HCT116 (cell line): ENCODE measurements at places on chromosomes 1 and 21.

DNA sequence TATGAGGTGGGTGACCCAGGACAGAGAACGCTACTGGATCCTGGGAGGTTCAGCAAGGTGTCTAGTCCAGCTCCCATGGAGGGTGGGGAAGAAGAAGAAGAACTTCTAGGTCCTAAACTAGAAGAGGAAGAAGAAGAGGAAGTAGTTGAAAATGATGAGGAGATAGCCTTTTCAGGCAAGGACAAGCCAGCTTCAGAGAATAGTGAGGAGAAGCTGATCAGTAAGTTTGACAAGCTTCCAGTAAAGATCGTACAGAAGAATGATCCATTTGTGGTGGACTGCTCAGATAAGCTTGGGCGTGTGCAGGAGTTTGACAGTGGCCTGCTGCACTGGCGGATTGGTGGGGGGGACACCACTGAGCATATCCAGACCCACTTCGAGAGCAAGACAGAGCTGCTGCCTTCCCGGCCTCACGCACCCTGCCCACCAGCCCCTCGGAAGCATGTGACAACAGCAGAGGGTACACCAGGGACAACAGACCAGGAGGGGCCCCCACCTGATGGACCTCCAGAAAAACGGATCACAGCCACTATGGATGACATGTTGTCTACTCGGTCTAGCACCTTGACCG is 8.6 kb upstream of the PIGV start:
- H3K4me3 ChIP-seq: no peak overlapping the region
- DNase-seq: no peak
- H3K4me1 ChIP-seq: peaks cover 25% of the 10 kb centered on the region
- no peak overlapping the region for H3K27ac ChIP-seq
- H3K36me3 ChIP-seq: peaks cover 47% of the 10 kb centered on the region

DNA sequence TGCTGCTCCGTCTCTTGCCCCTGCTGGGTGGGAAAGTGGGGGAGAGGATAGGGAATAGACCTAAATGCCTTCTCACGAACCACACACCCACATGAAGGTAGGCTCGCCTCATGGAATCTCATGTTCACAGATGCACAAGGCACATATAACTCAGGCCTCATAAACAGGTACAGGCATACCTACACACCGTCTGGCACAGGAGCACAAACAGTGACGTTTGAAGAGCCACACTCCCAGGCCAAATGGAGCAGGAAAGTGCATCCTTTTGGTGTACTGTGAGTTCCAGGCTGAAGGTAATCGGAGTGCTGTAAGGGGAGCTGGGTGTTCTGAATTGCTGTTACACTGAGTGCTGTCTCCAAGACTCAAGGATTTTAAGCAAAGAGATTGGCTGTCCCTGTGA is 13.1 kb downstream of the UTP11 start:
- no peak overlapping the region for H3K27ac ChIP-seq
- H3K4me1 ChIP-seq: peaks cover 4% of the 10 kb centered on the region; the same call in 1 of the 2 replicates
- H3K36me3 ChIP-seq: peaks cover 39% of the 10 kb centered on the region
- no peak overlapping the region for H3K4me3 ChIP-seq
- no peaks in the 10 kb centered on the region for H3K27me3 ChIP-seq

DNA sequence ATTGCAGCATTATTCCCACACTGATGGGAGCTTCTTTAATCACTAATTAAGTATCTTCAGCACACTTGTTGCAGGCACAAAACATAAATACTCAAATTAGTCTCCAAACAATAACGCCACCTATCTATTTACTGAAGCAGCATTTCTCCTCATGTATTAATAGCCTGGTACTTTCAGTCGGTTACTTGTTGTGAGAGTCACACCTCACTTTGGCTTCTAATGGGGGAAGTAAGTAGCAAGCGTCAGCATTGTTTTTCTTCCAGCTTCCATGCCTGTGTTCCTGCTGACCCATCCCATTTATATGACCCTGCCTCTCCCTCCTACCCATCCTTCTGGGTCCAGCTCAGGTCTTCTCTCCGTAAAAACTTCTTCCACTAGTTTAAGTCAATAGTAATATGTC is 31.9 kb upstream of the DENND1B start:
- no peaks in the 10 kb centered on the region for H3K4me1 ChIP-seq
- no peak overlapping the region for H3K27ac ChIP-seq
- no peak for DNase-seq
- H3K4me3 ChIP-seq: no peak overlapping the region
- H3K36me3 ChIP-seq: no peaks in the 10 kb centered on the region
- H3K27me3 ChIP-seq: no peaks in the 10 kb centered on the region

GRCh38 chr21:38422082-38422481 is 76.2 kb downstream of the ERG start:
- no peaks in the 10 kb centered on the region for H3K36me3 ChIP-seq
- no peak overlapping the region for H3K4me3 ChIP-seq
- H3K4me1 ChIP-seq: no peaks in the 10 kb centered on the region
- no peak for DNase-seq
- no peak overlapping the region for H3K27ac ChIP-seq
- peaks cover 9% of the 10 kb centered on the region; the same call in 1 of the 2 replicates for H3K27me3 ChIP-seq

- H3K4me1 ChIP-seq: peaks cover 26% of the 10 kb centered on the region
- peak overlapping the region; percentile 92 for H3K27ac ChIP-seq
- peak overlapping the region; percentile 80 for H3K4me3 ChIP-seq
- no peaks in the 10 kb centered on the region for H3K27me3 ChIP-seq
- peaks cover 50% of the 10 kb centered on the region for H3K36me3 ChIP-seq
These were observed 919 bp downstream of the MCL1 start for GRCh38 chr1:150578272-150579109.

DNA sequence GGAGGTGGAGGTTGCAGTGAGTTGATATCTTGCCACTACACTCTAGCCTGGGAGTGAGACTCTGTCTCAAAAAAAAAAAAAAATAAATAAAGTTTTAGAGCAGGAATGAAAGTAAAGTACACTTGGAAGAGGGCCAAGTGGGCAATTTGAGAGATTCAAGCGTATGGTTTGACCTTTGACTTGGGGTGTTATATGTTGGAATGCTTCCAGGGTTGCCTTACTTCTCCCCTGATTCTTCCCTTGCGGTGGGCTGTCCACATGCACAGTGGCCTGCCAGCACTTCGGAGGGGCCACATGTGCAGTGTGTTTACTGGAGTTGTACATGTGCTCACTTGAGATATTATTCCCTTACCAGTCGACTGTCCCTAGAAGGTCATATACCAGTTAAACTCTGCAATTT is 295.5 kb upstream of the PROX1 start:
- H3K4me1 ChIP-seq: no peaks in the 10 kb centered on the region
- no peak overlapping the region for H3K4me3 ChIP-seq
- H3K27ac ChIP-seq: no peak overlapping the region
- no peak for DNase-seq
- no peaks in the 10 kb centered on the region for H3K27me3 ChIP-seq
- no peaks in the 10 kb centered on the region for H3K36me3 ChIP-seq

DNA sequence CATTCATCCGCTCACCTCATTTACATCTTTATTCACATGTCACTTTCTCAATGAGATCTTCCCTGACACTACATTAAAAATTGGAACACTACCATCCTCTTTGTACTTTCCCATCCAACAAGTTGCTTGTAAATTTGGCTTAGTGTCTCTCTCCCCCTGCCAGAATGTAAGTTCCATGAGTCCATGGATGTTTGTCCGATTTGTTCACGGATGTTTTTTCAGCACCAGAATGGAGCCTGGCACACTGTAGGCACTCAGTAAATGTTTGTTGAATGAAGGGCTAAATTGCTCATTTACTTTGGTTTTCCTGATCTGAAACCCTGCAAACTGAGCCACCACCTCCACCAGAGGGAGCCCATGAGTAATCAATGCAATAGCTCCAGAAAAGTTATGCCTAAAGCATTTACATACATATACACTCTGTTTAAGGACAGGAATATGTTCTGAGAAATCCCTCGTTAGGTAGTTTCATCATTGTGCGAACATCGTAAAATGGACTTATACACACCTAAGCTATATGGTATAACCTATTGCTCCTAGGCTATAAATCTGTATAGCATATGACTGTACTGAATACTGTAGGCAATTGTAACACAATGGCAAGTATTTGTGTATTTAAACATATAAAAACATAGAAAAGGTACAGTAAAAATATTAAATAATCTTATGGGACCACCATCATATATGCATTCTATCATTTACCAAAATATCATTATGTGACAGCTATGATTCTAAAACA is 2.8 kb upstream of the EYA3 start:
- peak; percentile 57 for DNase-seq
- peaks cover 18% of the 10 kb centered on the region for H3K4me1 ChIP-seq
- H3K4me3 ChIP-seq: no peak overlapping the region
- no peak overlapping the region for H3K27ac ChIP-seq
- H3K27me3 ChIP-seq: no peaks in the 10 kb centered on the region

DNA sequence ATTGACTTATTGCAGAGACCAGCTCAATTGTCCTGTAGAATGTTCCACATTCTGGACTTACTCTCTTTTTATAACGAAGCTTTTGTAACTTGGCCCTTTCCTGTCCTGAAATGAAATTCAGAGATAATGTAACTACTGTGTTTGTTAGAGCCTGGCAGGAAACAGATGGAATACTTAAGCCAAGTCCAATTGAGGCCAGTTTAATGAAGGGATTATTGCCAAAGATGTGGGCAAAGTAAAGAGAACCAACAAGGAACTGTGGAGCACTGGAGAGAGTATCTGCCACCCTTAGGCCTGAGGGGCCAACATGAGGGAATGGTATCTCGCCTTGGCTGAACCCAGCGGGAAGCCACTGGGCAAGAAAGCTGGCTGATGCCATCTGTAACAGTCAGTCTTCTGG is 32.9 kb downstream of the MFSD2A start:
- H3K27ac ChIP-seq: no peak overlapping the region
- no peaks in the 10 kb centered on the region for H3K36me3 ChIP-seq
- H3K27me3 ChIP-seq: no peaks in the 10 kb centered on the region
- H3K4me3 ChIP-seq: no peak overlapping the region
- no peak for DNase-seq

GRCh38 chr1:65813956-65814355 is 21.3 kb downstream of the PDE4B start:
- no peak overlapping the region for H3K27ac ChIP-seq
- DNase-seq: no peak
- H3K27me3 ChIP-seq: no peaks in the 10 kb centered on the region
- H3K4me3 ChIP-seq: no peak overlapping the region
- H3K4me1 ChIP-seq: peaks cover 13% of the 10 kb centered on the region

DNA sequence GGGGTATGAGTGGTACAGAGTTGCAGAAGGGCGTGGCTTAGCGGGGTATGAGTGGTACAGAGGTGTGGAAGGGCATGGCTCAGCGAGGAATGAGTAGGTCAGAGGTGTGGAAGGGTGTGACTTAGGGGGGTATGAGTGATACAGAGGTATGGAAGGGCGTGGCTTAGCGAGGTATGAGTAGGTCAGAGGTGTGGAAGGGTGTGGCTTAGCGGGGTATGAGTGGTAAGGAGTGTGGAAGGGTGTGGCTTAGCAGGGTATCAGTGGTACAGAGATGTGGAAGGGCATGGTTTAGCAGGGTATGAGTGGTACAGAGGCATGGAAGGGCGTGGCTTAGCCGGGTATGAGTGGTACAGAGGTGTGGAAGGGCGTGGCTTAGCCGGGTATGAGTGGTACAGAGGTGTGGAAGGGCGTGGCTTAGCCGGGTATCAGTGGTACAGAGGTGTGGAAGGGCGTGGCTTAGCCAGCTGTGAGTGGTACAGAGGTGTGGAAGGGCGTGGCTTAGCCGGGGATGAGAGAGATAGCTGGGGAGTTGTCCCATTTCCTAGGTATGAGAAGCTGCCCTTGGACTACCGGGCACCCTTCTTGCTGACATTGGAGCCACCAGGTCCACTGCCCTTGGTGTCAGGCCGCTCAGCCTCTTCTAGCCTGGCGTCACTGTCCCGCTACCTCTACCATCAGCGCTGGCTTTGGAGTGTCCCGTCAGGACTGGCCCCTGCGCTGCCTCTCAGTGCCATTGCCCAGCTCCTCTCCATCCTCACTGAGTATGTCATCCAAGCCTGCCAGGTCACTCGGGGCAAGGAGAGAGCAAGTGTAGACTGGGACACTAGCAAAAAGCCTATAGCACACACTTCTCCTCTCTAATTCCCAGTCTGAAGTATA is 29.8 kb downstream of the HYI start:
- H3K27ac ChIP-seq: peak overlapping the region; percentile 50
- peaks cover 38% of the 10 kb centered on the region for H3K4me1 ChIP-seq
- no peak overlapping the region for H3K4me3 ChIP-seq
- H3K36me3 ChIP-seq: peaks cover 34% of the 10 kb centered on the region; the same call in 1 of the 2 replicates

DNA sequence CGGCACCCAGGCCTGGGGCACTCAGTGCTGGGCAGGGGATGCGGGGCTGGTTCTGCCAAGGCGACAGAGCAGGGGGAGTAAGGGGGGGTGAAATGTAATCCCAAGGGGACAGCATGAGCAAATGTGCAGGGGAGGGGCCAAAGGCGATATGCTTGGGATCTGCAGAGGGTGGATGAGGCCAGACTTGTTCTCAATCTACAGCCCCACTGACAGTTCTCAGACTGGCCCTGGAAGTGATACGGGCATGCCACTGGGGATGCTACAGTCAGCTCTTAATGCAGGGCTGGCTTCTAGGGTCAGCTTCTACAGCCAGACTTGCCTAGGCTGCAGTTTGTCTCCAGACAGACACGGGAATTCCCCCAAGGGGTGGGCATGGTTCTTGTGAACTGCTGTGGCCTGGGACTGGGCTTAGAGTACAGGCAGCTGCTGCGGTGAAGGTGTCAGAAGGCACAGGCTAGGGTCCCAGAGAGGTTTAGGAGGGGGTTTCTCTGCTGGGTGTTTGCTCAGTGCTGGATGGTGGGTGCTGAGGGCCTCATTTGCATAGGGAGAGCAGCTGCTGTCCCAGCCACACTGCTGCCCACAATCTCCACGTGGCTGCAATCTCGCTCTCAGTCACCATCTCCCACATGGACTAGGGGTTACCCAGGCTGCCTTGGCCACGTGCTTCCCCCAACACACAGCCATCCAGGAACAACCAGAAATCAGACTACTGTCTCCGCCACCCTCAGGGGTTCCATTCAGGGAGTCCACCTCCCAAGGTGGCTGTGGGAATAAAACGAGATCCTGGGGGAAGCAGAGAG is 190.1 kb downstream of the HIVEP3 start:
- H3K27me3 ChIP-seq: peaks cover 3% of the 10 kb centered on the region; the same call in 1 of the 2 replicates
- no peaks in the 10 kb centered on the region for H3K36me3 ChIP-seq
- H3K27ac ChIP-seq: no peak overlapping the region
- DNase-seq: no peak

- no peaks in the 10 kb centered on the region for H3K36me3 ChIP-seq
- no peak for DNase-seq
- no peak overlapping the region for H3K4me3 ChIP-seq
- no peaks in the 10 kb centered on the region for H3K4me1 ChIP-seq
These were observed 315.0 kb upstream of the POU3F1 start for GRCh38 chr1:38361566-38361965.

GRCh38 chr1:33512226-33513011 is 40.0 kb downstream of the ZSCAN20 start:
- peaks cover 10% of the 10 kb centered on the region; the same call in 1 of the 2 replicates for H3K4me1 ChIP-seq
- no peak for DNase-seq
- no peak overlapping the region for H3K4me3 ChIP-seq
- H3K27me3 ChIP-seq: no peaks in the 10 kb centered on the region
- H3K27ac ChIP-seq: no peak overlapping the region
- H3K36me3 ChIP-seq: no peaks in the 10 kb centered on the region

- H3K27ac ChIP-seq: no peak overlapping the region
- no peak for DNase-seq
- peaks cover 15% of the 10 kb centered on the region for H3K4me1 ChIP-seq
- H3K4me3 ChIP-seq: no peak overlapping the region
These were observed 58.3 kb upstream of the KIF26B start for GRCh38 chr1:245096311-245097066.
